ENCODE measurements at places on chromosomes 1 and 21.

GRCh38 chr1:42777852-42778251 lies 6.9 kb upstream of the TMEM269 start:
- no peak for DNase-seq

DNA sequence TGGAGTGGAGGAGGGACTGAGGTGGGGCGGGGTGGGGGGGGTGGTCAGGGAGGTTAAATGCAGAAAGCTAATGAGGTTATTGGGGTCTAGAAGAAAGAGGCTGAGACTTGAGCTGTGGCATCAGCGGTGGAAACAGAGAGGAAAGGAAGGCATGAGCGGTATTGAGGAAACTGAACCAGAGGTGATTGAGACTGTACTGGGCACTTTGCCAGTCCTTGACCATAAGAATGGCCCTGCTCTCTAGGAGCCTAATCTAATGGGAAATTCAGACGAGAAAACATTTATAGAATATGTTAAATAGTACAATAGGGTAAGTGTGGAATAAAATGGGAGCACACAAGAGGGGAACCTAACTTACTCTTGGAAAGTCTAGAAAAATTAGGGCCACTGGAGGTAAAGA lies 23.7 kb downstream of the SLC44A3 start:
- DNase-seq: no peak

GRCh38 chr21:46509741-46510502 lies 51.2 kb downstream of the DIP2A start:
- peak; percentile 63 for DNase-seq

DNA sequence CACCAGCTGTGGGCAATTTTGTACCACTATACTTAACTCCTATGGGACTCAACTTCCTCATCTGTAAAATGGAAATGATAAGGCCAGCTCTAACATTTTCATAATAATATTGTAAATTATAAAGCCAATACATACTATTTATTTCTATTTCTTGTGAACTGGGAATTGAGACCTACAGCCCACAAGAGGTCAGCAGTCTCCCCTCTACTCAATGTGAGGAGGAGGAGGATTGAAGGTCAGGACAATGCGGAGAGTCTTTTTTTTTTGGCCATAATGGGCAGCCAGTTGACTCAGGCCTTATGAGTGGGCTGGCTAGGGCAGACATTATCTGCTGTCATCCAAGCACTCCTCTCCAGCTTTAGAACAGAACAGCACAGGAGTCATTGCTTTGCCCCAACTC lies 90.5 kb downstream of the NUF2 start:
- no peak for DNase-seq

DNA sequence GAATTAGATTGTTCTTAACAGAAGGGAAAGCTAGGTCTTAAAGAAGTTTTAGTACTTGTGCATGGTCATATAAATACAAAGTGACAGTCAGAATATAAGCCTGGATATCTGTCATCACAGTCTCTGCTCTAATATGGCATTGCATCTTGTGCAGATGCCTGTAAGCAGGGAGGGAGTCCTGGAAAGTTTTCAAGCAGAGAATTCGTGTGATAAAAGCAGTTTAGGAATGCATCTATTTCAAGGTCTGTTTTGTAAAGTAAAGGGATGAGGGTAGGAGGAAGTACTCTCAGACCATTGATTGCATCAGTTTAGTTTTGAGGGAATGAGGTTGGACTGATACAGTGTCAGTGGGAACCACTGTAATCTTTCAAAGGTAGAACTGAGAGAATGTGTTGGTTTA lies 30.6 kb downstream of the IARS2 start:
- DNase-seq: peak; percentile 8

DNA sequence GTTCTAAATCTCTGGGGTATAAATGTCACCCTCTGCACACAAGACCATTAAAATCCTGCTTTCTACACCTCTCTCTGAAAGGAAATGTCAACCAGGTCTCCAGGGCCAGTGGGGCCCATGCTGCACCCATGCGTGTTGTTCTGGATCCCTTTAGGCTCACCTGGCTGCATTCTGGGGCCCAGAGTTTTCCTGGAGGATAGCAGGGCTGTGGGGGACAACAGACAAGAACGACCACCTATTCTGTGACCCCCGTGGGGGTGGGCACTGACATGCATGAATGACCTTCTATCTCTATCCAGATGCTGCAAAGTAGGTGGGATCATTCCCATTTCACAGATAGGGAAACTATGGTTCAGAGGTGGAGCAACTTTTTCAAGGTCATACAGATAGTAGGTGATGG lies 41.6 kb downstream of the TNNT2 start:
- no peak for DNase-seq

DNA sequence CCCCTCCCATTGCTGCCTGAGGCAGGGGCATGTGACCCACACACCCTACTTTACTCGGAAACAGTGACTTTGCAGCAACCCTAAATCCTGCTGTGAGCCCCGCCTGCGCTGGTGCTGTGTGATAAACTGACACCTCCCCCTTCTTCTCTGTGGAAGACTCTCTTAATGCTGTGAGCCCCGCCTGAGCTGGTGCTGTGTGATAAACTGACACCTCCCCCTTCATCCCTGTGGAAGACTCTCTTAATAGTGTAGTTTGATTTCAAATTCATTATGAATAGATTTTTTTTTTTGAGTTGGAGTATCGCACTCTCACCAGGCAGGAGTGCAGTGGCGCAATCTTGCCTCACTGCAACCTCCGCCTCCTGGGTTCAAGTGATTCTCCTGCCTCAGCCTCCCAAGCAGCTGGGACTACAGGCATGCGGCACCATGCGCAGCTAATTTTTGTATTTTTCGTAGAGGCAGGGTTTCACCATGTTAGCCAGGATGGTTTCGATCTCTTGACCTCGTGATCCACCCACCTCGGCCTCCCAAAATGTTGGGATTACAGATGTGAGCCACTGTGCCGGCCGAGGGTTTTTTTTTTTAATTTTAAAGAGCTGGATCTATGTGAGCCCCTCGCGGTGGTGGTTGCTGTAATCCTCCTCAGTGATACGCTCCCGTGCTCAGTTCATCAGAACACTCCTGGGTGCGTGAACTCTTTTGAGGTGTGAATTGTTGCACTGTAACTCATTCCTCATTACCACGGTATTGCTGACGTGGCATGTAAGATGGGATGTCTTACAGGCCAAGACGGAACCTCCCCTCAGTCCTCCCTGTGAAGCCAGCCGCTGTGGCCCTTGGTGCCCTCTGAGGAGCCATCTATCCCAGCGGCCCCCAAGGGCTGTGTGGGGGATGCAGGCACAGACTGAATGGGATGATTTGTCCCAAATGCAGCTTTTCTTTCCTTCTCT lies 60.3 kb downstream of the GALNT2 start:
- DNase-seq: no peak

DNA sequence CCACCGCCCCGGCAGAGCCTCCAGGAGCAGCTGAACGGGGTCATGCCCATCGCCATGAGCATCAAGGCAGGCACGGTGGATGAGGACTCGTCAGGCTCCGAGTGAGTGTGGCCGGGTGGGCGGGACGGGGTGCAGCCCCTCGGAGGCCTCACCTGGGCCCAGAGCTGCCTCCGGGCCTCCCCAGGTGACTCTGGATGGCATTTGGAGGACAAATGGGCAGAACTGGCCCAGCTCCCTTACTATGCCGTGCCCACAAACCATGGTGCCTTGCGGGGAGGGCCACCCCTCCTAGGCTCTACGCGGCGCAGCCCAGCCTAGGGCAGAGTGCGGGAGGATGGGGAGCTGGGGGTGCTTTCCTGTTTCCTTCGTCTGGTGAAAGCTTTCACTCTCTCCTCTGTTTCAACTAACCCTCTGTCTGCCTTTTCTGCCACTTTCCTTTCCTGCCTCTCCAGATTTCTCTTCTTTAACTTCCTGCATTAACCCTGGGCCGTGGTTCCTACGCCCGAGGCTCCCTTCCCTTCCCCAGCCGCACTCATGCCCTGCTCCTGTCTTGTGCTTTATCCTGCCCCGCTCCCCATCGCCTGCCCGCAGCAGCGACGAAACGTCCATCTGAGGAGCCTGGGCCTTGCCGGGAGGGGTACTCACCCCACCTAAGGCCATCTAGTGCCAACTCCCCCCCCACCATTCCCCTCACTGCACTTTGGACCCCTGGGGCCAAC lies 9.2 kb downstream of the PSRC1 start:
- no peak for DNase-seq

- DNase-seq: no peak
Measured at GRCh38 chr1:40612345-40612831, 53.1 kb downstream of the RIMS3 start.

- no peak for DNase-seq
Measured at GRCh38 chr21:15141261-15141970, 76.6 kb upstream of the NRIP1 start.

DNA sequence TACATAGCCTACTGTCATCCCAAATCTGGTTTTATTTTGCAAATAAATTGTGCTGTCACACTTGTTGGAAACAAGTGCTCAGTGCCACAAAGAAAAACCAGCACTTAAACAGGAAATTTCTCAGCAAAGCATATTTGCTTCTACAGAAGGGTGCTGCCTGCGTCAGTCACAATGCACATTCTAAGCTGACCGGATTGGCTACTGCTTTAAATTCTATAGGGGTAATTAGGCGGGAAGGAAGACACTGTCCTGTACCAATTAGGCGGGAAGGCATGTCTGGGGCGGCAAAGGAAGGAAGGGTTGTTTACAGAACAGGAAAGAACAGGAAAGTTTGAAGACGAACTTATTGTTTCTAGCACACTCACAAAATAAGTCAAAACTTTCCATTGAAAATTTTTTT lies 2.8 kb downstream of the IFI16 start:
- no peak for DNase-seq

- DNase-seq: peak; percentile 12
Measured at GRCh38 chr1:159132271-159132881, 39.0 kb upstream of the CADM3 start.

DNA sequence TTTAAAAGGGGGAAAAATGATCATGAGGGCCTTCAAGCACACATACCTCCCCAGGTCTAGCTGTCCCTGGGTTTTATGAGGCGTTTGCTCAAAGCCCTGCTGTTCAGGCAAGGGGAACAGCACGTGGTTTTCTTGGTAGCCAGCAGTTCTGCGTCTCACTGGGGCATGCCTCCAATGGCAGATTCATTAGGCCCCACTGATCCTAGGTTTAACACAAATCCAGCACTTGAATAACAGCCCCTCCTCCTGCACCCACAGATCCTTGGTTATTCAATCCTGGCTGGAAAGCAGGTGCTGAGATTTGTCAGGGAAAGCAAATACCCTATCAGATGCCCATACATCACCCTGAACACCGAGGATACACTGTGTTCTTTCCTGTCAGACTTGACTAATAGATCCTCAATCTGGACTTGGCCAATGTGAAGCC lies 106.4 kb downstream of the ZC3H11B start:
- no peak for DNase-seq

DNA sequence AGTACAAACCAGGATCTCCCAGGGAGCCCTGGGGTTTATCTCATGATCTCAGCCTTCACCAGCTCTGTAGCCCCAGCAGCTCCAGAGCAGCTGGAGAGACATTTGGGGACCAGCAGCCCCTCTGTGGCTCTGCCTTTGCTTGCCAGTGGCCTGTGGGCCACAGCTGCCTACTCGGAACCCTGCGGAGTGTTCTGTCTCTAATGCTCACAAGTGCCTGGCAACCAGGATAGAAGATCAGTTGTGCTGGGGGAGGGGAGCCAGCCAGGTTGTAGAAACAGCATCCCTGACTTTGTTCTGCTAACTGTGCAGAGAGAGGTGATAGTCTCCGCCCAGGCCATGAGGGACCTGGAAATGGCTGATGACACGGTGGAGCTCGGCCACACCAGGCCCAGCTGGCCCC lies 50.9 kb upstream of the KCNJ15 start:
- DNase-seq: no peak

DNA sequence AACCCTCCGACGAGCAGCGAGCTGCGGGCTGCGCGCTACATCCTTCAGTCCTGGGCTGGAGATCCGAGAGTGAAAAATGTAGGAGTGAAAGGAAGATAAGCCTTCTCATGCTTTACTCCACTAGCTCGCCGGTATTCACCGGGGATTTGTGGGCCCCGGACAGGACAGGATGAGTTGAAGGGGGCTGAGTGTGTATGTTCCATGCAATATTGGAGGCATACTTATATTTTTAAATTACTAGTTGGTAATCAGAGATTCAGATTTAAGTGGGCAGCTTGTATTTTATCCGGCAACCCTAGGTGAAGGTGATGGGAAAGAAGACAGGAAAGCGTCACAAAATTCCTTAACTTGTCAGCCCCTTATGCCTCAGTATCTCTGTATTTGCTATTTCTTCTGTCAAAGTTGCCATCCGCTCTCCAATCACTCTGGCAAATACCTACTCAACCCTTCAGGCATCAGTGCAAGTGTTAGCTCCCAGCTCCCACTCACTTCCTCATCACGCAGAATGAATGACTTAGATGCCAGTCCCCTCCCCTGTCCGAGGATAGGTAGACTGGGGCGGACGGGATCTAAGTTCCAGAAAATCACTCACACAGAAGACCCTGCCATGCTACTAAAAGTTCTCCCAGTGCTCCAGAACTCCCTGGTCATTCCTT lies 503 bp upstream of the PIGM start:
- DNase-seq: no peak

DNA sequence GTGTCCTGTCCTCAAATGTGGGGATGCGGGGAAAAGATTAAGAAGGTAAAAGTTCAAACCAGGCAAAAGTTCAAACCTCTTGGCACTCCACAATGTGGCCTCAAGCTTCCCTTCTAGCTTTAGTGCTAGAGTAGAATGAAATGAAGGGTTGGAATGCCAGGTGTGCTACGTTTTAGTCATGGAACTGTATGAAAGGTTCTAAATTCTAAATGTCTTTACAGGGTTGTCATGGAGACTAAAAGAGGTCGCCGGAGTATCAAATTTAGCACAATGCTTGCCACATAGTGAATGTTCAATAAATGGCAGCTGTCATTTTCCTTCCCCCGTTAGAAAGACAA lies 57.2 kb upstream of the LRRC8D start:
- DNase-seq: no peak

DNA sequence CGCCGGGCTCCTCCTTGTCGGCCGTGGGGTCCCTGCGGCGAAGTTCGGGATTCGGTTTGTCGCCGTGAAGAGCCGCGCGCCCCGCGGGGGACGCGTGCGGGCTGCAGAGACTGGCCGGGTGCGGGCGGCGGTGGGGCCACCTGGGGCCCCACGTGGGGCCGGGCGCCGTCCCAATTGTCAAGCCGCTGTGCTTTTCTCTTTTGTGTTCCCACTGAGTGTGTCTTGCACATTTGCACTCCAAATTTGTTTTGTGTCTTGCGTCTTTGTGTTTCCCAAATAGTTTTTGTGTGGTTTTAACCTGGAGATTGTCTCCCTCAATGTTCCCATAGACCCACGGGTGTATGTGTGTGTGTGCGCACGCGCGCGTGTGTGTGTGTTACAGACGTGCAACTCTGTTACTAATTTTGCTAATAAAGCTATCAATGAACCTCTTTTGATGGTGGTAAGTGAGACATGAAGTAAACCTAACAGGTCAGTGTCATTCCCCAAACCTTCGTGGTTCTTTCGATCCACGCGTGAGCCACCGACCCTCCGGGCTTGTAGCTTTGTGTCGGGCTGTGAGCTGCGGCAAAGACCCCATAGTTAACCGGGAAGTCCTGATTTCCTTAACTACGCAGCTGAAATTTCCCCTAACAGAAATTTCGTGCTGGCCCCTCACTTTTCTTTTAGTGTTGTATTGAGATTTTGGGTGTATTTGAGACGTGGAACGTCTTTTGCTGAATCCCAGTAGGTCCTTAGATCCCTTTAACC lies 708 bp downstream of the PRDM2 start:
- DNase-seq: no peak

Measured in skeletal muscle cell (primary cell).